NCI-H345 (cell line): ENCODE measurements at places on chromosomes 7 and 10.

- no peak for DNase-seq
These were observed 9.9 kb downstream of the TTYH3 start for GRCh38 chr7:2641406-2642393.

GRCh38 chr7:4799508-4800268 is 24.3 kb downstream of the AP5Z1 start:
- DNase-seq: no peak

GRCh38 chr7:44470135-44470479 is 20.4 kb downstream of the NUDCD3 start:
- DNase-seq: no peak

DNA sequence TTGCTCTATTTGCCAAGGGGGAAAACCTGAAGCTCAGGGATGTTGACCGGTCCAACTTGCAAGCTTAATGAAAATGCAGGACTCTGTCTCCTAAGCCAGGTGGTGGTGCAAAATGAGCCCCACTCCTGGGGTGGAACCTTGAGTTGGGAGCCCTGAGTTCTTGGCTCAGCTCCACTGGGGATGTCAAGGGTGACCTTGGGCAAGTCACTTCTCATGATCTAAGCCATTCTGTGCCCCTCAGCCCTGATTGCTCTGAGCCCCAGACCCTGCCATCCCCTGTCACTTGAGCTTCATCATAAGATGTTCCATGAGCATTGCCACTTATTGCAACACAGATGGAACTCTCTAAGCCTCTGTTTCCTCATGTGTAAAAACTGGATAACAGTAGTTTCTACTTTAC is 33.9 kb downstream of the MYL10 start:
- DNase-seq: no peak

GRCh38 chr10:125611216-125611615 is 71.7 kb downstream of the TEX36 start:
- DNase-seq: no peak

GRCh38 chr7:107593025-107593410 is 13.0 kb downstream of the BCAP29 start:
- DNase-seq: no peak

DNA sequence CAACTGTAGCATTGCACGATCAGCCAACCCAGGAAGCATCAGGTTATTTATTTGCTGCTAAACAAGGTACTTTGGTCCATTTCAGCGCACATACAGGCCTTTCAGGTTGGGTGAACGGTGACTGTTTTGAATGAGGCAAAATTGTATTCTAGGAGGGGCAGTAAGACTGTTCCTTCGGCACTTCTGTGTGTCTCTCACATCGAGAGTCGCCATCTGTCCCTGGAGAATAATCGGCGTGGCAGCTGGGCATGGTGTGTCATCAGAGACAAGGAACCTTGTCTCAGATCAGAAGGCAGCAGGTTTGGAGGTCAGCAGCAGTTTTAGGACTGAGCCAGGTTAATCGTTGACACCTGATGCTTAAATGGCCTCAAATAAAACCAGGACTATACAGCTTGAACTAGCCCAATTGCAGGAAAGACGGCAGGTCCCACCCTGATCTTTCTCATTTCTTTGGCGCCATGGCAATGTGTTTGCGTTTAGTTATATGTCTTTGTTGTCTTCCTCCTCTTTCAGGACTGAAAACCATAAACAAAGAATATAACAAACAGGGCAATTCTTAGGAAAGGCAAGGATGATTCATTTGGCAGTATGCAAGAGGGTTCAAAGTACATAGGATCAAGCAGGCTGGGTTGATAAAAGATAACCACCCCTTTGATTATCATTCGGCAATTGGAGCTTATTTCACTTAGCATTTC is 92.0 kb upstream of the PRR15 start:
- DNase-seq: no peak

DNA sequence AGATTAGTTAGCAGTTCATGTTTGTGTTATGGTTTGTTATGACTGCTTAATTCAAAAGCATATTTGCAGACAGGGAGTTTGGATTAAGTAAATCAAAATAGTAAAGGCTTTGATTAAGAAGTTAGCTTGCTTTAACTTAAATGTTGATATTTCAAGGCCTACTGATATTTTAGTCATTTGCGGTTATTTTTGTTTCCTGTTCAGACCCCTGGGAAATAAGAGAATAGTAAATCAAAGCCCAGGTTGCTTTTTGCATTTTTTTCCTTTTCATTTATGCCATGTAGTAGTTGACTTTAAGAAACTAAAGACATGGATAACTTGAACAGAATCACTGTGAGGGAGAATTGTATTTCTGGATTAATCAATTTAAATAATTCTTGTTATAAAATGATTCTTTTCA is 77.3 kb downstream of the HDAC9 start:
- DNase-seq: no peak

GRCh38 chr10:71727105-71727737 is 7.6 kb upstream of the C10orf105 start:
- DNase-seq: no peak
